ENCODE measurements at places on chromosomes 1 and 21.

DNA sequence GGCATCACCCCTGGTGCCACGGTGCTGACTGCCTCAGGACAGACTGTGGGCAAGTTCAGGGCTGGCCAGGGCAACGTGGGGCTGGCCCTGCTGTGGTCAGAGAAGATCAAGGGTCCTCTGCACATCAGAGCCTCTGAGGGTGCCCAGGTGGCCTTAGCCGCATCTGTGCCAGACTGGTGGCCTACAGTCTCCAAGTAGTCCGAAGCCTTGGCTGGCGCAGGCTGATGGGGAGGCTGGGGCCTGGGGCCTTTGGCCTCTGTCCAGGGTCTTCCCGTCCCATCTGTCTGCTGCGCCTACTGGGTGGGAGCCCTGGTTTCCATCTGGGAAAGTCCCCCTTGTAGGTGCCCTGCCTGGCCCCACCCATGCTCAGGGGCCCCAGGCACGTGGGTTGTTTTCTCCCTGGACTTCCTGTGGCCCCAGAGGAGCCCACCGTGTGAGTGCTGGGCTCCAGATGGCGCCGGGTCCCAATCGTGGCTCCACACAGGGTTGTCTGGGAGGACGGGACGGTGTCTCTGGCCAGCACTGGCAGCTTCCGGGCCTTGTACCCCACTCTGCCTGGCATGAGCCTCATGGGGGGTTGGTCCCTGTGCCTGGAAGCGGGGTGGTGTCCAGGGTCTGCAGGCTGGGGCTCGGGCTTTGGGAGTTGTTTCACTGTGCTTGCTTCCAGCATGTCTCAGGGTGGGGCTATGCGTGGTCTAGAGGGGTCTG lies 9.9 kb downstream of the IBA57 start:
- DNase-seq, result no peak

GRCh38 chr1:76256289-76257223 lies 182.0 kb downstream of the ST6GALNAC3 start:
- no peak for DNase-seq

DNA sequence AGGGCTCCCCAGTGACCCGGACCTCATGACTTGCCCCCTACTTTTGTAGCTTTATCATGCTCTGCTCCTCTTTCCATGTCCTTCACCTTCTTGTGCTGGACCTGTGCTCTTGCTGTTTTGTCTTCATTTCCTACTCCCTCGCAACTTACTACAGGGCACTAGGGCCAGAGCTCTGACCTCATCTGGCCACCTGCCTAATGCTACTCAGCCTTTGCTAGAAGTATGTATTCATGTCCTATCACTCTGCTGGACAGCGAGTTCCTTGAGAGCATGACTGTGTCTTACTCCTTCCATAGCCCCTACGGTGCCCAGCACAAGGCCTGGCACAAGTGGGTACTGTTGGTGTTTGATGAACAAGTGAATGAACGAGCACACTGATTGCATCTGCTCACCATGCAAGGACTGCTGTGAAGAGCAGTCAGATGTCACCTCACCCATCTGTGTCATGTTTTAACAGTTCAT lies 1.9 kb downstream of the MTFR1L start:
- DNase-seq, result no peak

- no peak for DNase-seq
Measured at GRCh38 chr21:39837861-39838359, 29.3 kb upstream of the PCP4 start.

DNA sequence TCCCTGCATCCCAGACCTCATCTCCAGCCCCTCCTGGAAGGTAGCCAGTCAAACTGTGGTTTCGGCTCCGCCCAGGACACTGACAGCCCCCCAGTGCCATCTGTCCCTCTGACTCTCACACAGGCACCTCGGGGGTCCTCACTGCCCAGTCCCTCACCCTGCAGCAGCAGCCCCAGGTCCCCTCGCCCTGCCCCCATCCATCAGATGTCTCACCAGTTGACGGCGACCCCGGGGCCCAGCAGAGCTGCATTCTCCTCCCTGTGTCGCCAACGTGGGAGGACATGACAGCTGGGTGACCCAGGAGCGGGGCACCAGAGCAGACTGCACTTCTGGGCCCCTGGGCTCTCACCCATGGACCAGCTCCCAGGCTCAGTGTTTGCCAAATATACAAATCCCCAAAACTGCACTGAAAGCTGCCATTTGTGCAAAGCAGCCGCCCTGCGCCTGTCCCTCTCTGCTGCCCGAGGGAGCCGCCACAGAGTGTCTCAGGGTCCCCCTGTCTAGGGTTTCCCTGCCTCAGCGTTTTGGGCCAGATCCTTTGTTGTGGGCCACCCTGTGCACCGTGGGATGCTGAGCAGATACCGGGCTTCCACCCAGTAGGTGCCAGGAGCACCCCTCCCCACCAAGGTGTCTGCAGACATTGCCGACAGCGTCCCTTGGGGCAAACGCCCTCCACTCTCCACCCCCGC lies 48.2 kb downstream of the PRDM15 start:
- DNase-seq, result no peak

DNA sequence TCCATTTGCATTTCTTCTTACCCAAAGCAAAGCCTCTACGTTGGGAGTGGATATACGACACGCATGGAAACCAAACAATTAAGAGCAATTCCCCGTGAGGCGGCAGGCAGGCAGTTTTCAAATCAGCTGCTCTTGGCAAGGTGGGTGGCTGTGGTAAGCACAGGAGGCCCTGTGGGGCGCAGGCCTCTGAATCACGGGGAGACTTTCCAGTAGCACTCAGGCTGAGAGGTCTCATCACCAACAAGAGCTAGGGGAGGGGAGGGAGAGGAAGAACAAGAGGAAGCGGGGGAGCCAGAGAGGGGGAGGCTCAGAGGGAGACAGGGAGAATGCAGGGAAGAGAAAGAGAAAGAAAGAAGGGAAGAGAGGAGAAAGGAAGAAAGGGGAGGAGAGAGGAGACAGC lies 56.4 kb downstream of the MT1HL1 start:
- no peak for DNase-seq

GRCh38 chr1:2967329-2967725 lies 53.9 kb upstream of the ACTRT2 start:
- no peak for DNase-seq

DNA sequence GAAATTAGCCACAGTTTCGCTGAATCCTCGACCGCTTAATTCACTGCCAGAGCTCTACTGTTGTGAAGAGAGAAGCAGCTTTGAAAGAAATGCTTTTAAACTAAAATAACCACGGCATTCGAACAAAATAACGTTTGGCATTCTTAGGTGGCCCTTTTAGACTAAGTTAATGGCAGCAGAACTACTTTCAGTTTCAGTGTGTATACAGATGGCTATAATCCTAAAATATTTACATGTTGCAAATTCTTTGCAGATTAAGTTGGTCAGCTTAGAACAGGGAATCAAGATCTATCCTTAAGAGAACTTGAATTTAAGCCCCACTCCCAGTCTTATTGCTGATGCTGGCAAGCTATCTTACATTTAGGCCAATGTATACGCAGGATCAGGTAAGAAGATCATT lies 62.7 kb downstream of the ADSS2 start:
- no peak for DNase-seq

DNA sequence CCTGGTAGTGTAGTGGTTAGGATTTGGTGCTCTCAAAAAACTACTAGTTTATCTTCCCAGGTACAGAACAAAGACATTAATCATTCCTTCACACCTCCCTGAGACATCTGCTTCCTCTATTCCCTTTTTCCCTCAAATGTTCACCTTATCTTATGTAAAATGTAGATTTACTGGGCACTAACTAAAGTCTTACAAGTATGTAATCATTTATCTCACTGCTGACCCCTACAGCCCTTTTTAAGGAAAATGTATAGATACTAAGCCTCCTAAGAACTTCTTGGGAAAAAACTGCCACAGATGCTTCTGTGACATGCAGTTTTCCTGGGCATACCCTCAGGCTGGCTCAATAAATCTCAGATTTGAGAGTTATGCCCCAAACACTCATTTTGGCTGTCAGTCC lies 50.8 kb upstream of the NEK7 start:
- no peak for DNase-seq

- no peak for DNase-seq
Measured at GRCh38 chr1:75745276-75745675, 20.8 kb downstream of the ACADM start.

GRCh38 chr1:156226116-156226538 lies 13.3 kb downstream of the PMF1 start:
- DNase-seq, result no peak

- no peak for DNase-seq
Measured at GRCh38 chr1:45443580-45444446, 47.1 kb downstream of the TESK2 start.

DNA sequence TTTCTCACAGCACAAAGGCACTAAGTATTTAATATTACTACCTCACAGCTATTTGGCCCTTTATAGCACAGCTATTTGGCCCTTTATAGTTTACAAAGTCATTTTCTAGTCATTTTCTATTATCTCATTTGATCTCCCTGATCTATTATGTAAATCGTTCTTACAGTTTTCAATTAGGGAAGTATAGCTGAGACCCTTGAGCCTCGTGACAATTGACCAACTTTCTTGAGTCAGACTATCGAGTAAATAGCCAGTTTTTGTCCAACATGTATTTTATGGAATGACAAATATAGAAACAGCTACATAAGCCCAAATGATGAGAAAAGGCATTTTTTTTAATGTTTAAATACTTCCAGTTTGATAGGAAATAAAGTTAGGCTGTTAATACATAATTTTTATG lies 7.0 kb upstream of the ANGPTL1 start:
- no peak for DNase-seq

- no peak for DNase-seq
Measured at GRCh38 chr1:183734543-183735036, 70.3 kb upstream of the RGL1 start.

GRCh38 chr1:155893389-155894142 lies 17.6 kb downstream of the RIT1 start:
- DNase-seq, result no peak

GRCh38 chr1:219826290-219826689 lies 102.1 kb downstream of the SLC30A10 start:
- no peak for DNase-seq

DNA sequence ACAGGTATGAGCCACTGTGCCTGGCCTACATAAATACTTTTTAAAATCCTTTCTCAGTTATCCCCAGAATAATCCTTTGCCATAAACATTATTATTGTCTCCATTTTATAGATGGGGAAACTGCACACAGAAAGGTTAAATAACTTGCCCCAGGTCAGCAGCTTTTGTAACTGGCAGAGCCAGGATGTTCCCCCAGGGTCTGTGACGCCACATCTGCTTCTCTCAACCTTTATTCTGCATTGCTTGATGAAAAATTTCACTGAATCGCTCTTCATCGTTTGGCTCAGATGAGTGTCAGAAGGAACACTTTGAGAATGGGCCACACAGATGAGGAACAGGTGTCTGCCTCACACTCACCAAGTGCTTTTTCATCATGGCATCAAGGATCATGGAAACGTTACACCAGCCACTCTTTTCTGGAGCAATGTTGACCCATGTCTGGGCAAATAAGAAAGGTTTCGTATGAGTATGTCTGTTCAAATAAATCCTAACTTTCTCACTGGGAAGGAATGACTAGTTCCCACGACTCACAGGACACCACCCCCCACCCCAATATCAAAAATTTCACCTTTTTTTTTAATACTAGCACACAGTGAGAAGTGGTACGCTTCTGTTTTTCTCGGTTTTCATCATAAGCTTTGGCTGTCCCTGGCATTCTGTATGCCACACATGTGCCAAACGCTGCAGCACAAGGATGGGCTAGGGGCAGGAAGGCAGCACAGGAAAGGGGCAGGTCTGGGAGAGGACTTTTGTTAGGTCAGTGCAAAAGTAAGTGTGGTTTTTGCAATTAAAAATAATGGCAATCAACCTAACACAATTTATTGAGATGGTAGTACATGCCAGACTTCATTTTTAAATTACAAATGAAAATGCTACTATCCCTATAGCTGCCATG lies 9.0 kb upstream of the PTGFRN start:
- no peak for DNase-seq

DNA sequence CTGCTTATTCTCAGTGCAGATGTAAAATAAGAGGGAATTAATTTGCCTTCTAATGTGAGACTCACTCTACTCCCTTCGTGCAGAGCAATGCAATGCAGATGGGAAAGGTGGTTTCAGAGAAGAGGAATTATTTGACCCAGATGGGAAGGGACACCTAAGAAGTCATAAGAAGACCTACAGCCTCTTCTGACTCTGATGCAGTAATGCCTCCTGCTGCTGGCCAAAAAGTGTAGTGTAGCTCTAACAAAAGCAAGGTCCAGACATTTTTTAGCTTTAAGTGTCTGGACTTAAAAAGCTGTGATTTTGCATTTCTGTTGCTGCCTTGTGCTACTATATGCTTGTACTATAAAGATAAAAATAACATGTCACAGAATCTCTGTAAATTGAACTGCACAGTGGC lies 501.4 kb downstream of the TTLL7 start:
- DNase-seq, result no peak

- DNase-seq, result no peak
Measured at GRCh38 chr1:1440262-1441001, 4.9 kb downstream of the VWA1 start.

- DNase-seq, result no peak
Measured at GRCh38 chr1:25008192-25008485, 78.1 kb upstream of the RUNX3 start.

All from activated CD4-positive, CD25-positive, alpha-beta regulatory T cell treated with anti-CD3 and anti-CD28 coated beads, Interleukin-2, amount 50 U/mL, for 16 hours (primary cell).